ENCODE measurements at places on chromosomes 3 and 15. TPM values are rescaled to one million over a fixed set of nuclear protein-coding genes. Genes with fewer than 3 reads are reported as not detected.
A peak's percentile ranks its signal among the peaks of the same experiment; 100 is the strongest.

The TMEM89 gene
- total RNA-seq, result not detected

The CHL1 gene
- 7.4 TPM for total RNA-seq

The ARIH2 gene
- 96.6 TPM for total RNA-seq

The GPR156 gene
- 0.24 TPM for total RNA-seq

DNA sequence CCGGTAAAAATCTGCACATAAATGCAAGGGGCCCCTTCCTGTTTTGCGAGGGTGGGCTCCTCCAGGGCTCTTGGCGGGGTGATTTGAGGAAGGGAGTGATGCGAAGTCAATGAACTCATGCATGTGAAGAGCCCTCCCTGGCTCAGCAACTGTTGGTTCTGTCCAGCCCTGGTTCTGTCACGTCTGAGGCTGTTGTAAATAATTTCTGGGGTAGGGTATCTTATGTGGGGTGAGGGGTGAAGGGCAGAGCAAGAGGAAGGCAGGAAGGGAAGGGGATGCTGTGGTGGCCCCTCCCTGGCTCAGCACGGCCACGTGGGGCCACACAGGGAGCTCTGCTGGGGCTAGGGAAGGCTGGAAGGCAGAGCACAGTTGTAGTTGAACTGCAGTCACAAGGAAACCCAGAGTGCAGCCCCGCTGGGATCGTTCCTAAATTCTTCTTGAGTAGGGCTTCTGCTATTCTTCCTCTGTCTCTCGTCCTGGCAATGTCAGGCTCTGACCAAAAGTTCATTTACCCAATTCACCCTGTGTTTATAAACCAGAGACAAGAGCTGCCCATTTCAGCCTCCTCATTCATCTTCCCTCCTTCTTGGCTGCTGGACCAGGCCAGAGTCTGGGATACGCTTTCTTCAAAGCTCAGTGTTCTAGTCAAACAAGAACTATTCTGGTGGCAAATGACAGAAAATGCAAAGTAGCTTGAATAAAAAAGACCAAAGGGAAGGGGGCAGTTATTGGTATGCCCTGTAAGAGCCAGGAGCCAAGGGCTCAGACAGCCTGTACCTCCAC lies 14.8 kb upstream of the TOPBP1 start:
- no peaks in the 10 kb centered on the region for H3K36me3 ChIP-seq
- no peak overlapping the region for H3K4me3 ChIP-seq
- H3K27ac ChIP-seq, result no peak overlapping the region

The CX3CR1 gene
- total RNA-seq, result 0.38 TPM

DNA sequence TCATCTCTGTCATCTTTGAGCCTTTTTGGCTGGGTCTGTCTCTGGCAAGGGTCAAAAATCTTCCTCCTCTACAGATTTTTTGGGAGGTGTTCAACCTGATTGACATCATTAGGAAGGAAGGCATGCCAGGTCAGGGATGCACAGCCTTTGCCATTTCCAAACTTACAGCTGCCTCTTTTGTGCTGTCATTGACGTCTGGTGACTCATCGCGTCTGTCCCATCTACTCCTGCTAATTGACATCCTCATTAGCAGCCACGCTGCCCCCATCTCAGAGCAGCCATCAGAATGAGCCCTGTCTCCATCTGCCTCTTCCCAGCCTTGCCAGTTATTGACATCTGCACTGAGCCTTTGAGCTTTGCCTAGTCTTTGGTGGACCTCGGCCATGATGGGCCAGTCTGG lies 53.0 kb downstream of the PDIA5 start:
- H3K4me3 ChIP-seq, result no peak overlapping the region
- no peak overlapping the region for H3K27ac ChIP-seq
- DNase-seq, result no peak
- H3K27me3 ChIP-seq, result no peaks in the 10 kb centered on the region

The CHDH gene
- total RNA-seq, result 3.4 TPM

DNA sequence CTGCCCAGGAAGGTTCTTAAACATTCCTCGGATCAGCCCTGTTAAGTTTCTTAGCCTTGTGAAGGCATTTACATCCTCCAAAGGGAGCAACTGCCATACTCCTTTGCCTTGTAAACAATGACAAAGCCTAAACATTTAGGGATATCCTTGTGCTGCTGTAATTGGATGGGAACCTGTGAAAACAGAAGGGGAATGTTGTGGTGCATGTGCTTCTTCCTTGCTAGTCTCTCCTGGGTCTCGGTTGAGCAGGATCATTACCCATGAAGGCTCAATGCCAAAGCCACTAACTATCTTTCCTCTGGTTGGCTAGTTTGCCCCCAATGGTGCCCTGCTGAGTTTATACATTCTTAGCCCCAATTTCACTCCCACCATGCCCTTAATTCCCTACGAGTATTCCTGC lies 17.3 kb downstream of the CHRNA3 start:
- no peaks in the 10 kb centered on the region for H3K4me1 ChIP-seq
- no peak for DNase-seq
- H3K27ac ChIP-seq, result no peak overlapping the region
- no peaks in the 10 kb centered on the region for H3K36me3 ChIP-seq
- H3K4me3 ChIP-seq, result no peak overlapping the region

DNA sequence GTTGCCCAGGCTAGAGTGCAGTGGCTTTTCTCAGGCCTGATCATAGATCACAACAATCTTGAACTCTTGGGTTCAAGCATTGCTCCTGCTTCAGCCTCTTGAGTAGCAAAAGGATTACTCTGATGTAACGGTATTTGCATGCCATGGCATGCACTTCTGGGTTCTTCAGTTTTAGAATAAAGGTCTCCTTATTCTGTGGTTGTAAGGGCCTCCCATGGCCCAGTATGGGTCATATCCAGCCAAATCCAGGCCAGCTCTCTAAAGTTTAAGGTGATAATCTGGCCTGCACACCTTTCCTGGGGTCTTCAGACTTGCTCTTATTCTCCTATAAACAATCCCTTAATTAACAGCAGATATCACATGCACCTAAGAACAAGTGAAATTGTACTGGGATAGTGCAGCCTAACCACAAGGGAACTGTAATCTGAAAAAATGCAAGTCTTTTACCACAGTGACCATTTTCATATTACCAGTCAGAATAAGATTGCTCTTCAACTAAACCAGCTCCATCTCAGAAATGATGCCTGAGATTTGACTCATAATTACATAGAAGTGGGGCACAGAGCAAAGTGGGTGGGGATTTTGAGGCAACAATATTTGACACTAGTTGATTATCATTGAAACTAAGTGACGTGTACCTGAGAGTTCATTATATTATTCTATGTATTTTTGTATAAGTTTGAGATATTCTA lies 25.4 kb downstream of the COMMD2 start:
- H3K27me3 ChIP-seq, result no peaks in the 10 kb centered on the region
- DNase-seq, result no peak
- H3K4me1 ChIP-seq, result no peaks in the 10 kb centered on the region
- no peak overlapping the region for H3K27ac ChIP-seq
- H3K36me3 ChIP-seq, result no peaks in the 10 kb centered on the region

DNA sequence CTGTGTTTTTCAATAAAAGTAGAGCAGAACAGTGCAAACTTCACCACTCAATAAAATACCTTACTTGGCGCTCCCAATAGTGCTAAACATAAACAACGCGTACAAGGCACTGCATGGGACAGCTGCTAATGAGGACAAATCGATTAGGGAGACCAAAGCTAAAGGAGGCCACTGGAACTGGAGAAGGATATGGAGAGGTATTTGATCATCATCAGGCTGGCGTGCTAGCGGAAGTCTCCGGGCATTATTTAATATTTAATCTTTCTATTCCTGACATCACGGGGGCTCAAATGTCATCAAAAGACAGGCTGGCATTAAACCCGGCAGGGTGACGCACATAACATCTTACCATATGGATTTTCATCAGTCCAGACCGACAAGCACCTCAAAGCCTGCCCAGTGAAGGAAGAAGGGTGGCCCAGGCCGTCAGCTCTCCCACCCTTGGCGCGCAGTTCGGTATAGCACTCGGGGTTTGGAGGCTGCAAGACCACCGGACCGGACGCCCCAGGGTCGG lies 604 bp downstream of the CCPG1 start:
- H3K36me3 ChIP-seq, result peaks cover 2% of the 10 kb centered on the region
- H3K4me3 ChIP-seq, result peak overlapping the region; percentile 88
- peaks cover 32% of the 10 kb centered on the region for H3K4me1 ChIP-seq
- DNase-seq, result no peak

The ANKUB1 gene
- total RNA-seq, result not detected

DNA sequence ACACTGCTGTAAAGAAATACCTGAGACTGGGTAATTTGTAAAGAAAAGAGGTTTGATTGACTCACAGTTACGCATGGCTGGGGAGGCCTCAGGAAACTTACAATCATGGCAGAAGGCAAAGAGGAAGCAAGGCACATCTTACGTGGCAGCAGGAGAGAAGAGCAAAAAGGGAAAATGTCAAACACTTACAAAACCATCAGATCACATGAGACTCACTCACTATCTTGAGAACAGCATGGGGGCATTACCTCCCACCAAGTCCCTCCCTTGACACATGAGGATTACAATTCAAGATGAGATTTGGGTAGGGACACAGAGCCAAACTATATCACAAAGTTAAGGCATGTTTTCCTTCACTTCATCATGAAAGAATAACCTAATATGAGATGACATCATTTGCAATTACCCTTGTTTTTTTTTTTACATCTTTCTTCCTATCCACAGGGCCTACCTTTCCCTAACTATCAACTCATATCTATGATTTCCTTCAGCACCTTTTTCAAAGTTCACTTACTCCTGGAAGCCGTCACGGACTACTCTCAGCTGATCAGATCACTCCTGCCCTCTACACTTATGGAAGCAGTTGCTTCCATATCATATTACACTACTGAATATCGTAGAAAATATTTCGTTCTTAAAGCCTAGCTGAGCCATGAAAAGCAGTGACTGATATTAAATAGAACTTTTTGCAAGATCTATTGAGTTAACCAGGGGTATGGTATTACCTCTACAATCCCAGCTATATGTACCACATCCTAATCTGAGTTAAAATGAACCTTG lies 25.5 kb upstream of the ATP8B4 start:
- peaks cover 9% of the 10 kb centered on the region for H3K4me1 ChIP-seq
- no peak overlapping the region for H3K4me3 ChIP-seq
- H3K27ac ChIP-seq, result no peak overlapping the region
- no peak for DNase-seq
- H3K36me3 ChIP-seq, result no peaks in the 10 kb centered on the region
- no peaks in the 10 kb centered on the region for H3K27me3 ChIP-seq

DNA sequence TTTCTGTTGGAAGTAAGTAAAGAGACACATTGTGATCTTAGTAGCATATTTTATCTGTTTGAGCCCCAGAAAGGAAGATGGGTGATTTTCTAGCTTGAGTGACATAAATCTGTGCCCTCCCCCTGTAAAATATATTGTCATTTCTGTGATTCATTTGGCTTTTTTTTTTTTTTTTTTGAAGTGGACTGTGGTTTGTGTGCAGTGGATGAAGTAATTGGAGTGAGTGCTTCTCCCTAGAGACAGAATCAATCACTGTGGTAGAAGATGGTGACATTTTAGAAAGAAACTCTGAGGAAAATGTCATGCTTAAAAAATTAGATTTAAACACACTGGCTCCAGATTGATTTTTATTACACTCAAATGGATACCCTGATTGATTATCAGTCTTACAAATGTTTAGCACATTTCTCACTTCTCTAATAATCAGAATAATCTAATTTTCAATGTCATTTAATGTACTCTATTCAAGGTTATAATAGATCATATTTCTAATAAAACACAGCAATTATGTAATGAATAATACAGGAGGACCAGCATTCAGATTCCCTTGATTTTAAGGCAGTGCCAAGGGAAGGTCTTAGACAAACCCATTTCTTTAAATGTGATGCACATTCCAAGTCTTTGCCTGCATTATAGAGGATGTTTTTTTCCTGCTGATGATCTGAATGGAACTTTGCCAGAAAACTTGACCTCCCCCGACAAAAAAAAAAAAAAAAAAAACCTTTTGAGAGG lies 116.6 kb downstream of the TOP2B start:
- H3K27ac ChIP-seq, result no peak overlapping the region
- H3K27me3 ChIP-seq, result peaks cover 2% of the 10 kb centered on the region
- no peak overlapping the region for H3K4me3 ChIP-seq

The KLF15 gene
- 0.39 TPM for total RNA-seq

DNA sequence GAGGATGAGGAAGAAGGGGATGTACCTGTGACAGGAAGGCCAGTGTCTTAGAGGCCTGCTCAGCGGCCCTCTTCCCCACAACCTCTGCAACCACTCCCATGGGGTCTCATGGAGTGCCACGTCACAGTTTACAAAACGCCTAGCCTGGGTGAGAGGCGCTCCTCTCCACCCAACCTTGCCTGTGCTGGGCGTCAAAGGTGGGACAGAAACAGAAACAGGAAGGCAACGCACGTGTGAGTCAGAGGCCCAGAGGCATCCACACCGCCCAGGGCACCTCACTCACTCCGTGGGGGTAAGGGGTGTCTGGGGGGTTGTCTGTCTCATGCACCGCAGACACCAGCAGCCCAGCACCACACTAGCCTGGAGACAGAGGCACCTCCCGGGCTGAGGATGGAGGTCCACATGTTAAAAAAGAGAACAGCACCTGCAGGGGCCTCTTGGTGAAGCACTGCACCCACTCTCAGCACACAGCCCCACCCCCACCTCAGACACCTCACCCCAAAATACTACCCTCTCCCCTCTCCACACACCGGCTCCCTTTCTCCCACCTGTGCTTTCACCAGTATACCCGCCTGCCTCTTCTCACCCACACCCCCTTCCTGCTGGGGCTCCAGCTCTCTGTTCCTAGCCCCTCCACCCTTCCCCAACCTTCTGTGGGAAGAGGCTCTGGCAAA lies 4.7 kb upstream of the CALML4 start:
- DNase-seq, result no peak
- H3K4me1 ChIP-seq, result peaks cover 34% of the 10 kb centered on the region
- peak overlapping the region; percentile 46 for H3K4me3 ChIP-seq
- peak overlapping the region; percentile 56 for H3K27ac ChIP-seq

DNA sequence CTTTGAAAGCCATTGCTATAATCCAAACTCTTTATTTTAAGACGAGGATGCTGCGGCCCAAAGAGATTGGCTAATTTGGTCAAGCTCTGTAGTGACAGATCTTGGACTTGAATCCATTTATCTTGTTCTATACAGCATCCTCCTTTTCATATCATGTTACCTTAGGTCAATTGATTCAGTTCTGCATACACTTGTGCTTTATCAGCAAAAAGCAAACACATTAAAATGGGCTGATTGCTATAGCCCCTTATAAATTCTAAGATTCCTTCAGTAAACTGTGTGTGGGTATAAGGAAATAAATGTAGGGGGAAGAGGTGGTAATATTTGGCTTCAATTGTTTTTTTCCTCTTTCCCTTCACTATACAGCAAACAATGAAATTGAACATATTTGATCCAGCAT lies 40.1 kb upstream of the NECTIN3 start:
- no peaks in the 10 kb centered on the region for H3K4me1 ChIP-seq
- H3K27ac ChIP-seq, result no peak overlapping the region
- peaks cover 1% of the 10 kb centered on the region for H3K27me3 ChIP-seq
- no peaks in the 10 kb centered on the region for H3K36me3 ChIP-seq
- DNase-seq, result no peak

The MYRIP gene
- 0.20 TPM for total RNA-seq

DNA sequence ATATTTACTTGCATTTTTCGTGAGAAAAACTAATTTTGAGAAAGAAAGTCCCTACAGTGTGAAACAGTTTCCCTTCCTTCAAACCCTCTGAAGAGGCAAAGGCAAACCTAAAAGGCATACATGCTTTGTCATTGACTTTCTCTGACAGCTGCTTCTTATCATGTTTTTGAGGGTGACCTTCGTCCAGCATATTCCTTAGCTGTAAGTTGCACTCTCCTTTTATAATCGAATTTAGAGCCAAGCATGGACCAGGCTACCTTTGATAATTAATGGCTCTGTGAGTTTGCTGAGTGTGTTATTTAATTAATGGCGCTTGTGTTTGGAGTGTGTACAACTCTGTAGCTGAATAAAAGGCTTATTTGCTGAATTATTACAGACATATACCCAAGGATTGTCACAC lies 684.2 kb upstream of the CFAP20DC start:
- H3K27me3 ChIP-seq, result no peaks in the 10 kb centered on the region
- DNase-seq, result no peak
- peaks cover 10% of the 10 kb centered on the region for H3K4me1 ChIP-seq
- H3K36me3 ChIP-seq, result no peaks in the 10 kb centered on the region
